ENCODE measurements at places on chromosomes 5 and 9.

DNA sequence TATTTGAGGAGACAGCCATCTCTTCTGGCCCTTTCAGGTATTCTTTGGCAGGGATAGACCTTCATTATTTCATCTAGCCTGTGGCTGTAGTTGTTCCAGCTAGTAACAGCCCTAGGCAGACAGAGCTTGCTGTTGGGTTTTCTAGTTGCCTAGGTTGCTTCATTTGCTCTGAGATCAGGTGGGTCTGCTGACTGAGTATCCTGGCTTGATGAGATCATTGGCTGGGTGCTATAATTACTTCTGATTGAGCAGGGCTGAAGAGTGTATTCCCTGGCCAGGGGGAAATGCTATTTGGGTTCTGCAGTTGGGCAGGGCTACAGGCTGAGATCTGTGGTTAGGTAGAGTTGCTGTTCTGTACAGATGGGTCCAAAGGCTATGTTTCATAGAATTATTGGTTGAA lies 456.1 kb downstream of the PSAT1 start:
- DNase-seq, result no peak

- no peak for DNase-seq
These were observed 19.1 kb downstream of the SLC6A18 start for GRCh38 chr5:1244255-1244654.

GRCh38 chr5:51091816-51092215 lies 291.4 kb upstream of the ISL1 start:
- DNase-seq, result no peak

DNA sequence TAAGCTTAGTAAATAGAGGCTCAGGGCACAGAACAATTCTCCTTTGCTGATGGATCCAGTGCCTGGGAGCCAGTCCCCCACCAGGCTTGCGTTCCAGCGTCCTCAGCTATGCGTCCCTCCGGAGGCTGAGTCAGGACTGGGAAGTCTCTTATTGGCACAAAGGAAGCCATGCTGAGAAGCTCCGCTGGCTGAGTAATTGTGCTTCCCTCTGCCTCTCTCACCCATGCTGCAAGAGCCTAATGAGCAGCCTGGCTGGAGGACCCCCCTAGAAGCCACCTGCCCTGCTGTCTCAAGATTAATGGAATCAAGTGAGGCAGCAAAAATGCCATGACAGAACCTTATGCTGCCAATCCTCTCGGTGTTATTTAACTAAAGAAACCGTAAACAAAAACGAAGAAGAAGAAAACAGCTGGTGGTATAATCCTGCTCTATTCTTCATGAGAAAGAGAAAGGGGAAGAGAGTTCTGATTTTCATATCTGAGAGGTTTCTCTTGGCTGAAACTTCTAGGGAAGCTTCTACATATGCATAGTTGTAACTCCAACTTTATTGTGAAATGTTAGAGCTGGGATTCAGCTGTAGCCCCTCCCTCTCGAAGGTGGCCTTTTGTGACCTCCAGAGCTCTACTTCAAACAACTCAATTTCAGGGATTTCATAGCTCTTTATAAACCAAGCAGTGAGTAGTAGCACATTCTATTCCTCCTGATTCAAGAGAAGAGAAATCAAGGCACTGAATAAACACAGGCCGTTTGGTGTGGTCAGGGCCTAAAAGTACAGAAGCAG lies 185.4 kb upstream of the SEMA6A start:
- DNase-seq, result no peak

- no peak for DNase-seq
These were observed 176.7 kb downstream of the PARP8 start for GRCh38 chr5:50843091-50843490.

- DNase-seq, result peak; percentile 34
These were observed 23.0 kb upstream of the ZNF782 start for GRCh38 chr9:96877269-96877668.

DNA sequence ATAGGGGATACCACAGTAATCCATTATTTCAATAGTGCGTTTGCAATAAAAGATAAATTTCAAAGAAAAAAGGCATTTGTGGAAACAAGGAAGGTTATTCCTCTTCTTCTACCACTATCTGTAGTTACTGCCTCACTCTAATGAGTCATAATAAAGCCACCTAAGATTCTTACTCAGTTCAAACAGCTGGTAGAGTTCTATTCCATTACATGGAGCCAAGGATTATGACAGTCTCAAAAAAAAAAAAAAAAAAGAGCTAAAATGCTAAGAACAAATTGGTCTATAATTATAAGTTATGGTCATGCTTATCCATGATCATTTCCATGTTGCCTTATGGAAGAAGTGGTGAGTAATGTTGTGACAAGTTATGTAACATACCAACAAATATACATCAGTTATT lies 46.3 kb downstream of the DENND1A start:
- DNase-seq, result no peak

GRCh38 chr5:175406300-175406699 lies 37.7 kb downstream of the DRD1 start:
- DNase-seq, result no peak

DNA sequence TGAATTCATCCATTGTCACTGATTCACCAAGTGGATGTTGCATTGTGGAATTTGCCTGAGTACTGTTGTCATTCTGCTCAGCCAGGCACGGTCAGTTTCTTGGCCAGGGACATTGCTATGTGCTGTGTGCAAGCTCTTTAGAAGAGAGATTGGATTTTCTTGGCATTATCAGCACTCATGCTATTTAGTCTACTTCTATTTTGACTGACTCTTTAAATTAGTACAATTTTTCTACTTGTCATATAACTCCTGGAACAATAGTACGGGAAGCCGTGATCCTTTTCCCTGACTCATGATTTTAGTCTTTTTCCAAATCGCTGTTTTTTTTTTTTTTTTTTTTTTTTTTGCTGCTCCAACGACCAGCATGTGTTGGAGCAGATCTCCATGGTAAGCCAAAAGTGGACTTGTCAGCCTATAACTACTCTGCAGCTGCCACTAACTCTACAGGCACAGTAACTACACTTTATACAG lies 129.7 kb downstream of the CDC42SE2 start:
- DNase-seq, result no peak
